ENCODE measurements at places on chromosomes 4 and X. TPM values are rescaled to one million over a fixed set of nuclear protein-coding genes. Genes with fewer than 3 reads are reported as not detected.

DNA sequence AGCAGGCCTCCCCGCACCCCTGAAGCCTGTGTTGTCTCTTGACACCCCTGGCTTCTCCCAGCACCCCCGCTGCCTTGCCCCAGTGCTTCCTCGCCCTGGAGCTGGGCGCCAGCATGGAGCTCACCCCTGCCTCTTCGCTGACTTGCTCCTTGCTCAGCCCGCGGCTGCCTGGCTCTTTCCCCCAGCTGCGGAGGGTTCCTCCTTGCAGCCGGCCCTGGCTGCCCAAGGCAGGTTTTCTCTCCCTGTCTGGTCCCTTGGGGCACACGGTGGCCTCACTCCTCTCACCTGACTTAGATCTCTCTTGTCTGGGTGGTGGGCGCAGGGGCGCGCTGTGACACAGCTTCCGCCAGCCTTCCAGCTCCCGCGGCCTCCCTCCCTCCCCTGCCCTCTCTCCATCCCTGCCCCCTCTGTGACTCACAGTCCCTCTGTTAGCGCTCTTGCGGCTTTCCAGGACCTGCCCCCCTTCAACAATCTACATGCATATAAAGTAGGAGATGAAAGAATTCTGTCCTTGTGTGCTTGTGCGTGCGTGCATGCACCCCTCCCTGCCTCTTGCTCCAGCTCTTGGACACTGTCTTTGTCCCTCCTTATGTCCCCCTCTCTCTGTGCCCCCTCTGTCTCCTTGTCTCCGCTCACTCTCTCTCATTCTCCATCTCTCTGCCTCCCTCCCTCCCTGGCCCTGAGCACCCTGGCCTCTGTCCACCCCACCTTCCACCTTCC, 2.2 kb downstream of the PLXNB3 start:
- no peak overlapping the region for H3K4me3 ChIP-seq
- H3K27me3 ChIP-seq, result no peaks in the 10 kb centered on the region
- H3K36me3 ChIP-seq, result no peaks in the 10 kb centered on the region
- DNase-seq, result no peak

DNA sequence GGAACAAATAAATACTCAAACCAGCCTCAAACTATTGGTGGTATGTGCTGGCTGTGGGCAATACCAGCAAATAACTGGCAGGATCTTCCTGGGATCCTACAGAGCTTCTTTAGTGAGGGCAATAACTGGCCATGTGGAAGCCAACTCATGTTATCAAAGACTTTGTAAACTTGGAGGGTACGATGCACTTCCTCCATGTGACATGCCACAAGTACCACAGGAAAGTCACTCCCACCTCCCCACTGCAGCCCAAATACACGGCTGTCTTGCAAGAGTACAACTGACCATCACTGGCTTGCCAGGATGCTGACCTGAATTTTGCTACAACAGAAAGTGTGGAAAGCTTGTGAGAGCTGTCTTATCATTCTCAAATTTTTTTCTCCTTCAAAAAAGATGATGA, 93.3 kb upstream of the MAML3 start:
- H3K4me3 ChIP-seq, result no peak overlapping the region
- no peak overlapping the region for H3K27ac ChIP-seq
- H3K4me1 ChIP-seq, result peaks cover 4% of the 10 kb centered on the region
- H3K36me3 ChIP-seq, result no peaks in the 10 kb centered on the region

- no peaks in the 10 kb centered on the region for H3K27me3 ChIP-seq
- no peak overlapping the region for H3K4me3 ChIP-seq
- no peaks in the 10 kb centered on the region for H3K4me1 ChIP-seq
- no peaks in the 10 kb centered on the region for H3K36me3 ChIP-seq
- H3K27ac ChIP-seq, result no peak overlapping the region
- DNase-seq, result no peak
Observed at GRCh38 chr4:88107406-88108107, 50.9 kb downstream of the ABCG2 start.

Gene WDR1
- 339 TPM for total RNA-seq

Gene HPSE
- 5.0 TPM for total RNA-seq

- H3K27me3 ChIP-seq, result no peaks in the 10 kb centered on the region
- no peaks in the 10 kb centered on the region for H3K4me1 ChIP-seq
- H3K27ac ChIP-seq, result no peak overlapping the region
- H3K36me3 ChIP-seq, result no peaks in the 10 kb centered on the region
Observed at GRCh38 chr4:83125738-83126141, 11.2 kb upstream of the PLAC8 start.

Gene VEGFC
- 1.4 TPM for total RNA-seq

DNA sequence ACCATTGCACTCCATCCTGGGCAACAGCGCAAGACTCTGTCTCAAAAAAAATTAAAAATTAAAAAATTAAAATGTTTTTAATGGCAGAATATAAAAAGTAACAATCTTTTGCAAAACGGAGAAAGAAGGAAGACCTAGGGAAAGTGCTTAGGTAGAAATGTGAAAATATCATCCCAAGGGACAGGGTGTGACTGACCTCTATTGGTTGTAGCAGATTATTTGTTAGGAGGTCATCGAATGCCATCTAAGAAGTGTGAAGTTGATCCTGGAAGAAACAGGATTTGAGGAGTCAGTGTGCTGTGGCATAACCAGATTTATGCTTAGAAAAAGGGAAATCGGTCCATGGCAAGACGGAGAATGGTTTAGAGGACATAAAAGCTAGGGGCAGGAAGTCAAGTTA, 18.1 kb upstream of the C4orf36 start:
- H3K36me3 ChIP-seq, result no peaks in the 10 kb centered on the region
- no peak for DNase-seq
- no peaks in the 10 kb centered on the region for H3K4me1 ChIP-seq
- no peak overlapping the region for H3K27ac ChIP-seq

DNA sequence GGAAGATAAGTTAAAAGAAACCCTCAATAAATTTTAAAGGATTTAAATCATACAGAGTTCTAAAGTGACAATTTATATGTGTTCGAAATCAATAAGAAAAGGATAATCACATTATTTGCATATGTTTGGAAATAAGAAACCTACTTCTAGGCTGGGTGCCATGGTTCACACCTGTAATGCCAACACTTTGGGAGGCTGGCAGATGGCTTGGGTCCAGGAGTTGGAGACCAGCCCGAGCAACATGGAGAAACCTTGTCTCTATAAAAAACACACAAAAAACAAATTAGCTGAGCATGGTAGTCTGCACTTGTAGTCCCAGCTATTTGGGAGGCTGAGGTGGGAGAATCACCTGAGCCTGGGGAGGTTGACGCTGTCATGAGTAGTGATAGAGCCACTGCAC, 8.1 kb upstream of the SAP30 start:
- DNase-seq, result no peak
- no peaks in the 10 kb centered on the region for H3K36me3 ChIP-seq
- H3K4me1 ChIP-seq, result no peaks in the 10 kb centered on the region

All from H1 (cell line).